ENCODE measurements at places on chromosomes 7 and 10. TPM values are rescaled to one million over a fixed set of nuclear protein-coding genes. Genes with fewer than 3 reads are reported as not detected.
A peak's percentile ranks its signal among the peaks of the same experiment; 100 is the strongest.

DNA sequence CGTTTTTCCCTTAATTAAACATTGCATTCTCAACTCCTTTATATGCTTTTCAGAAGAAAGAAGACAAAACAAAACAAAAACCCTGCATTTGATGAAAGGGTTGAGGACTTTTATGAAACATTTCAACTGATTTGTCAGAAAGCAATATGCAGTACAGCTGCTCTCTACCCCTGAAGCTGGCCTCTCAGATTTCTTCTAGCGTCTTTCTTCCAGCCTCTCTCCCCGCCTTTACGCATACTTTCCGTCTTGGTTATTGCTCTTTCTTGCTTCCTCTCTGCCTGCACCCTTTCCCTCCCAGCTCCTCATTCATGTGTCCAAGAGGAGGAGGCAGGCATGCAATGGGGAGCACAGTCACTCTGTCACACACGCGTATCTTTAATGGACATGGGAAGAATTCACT is 91.0 kb upstream of the COL1A2 start:
- DNase-seq: no peak

GRCh38 chr7:38932509-38933168 is 23.6 kb upstream of the VPS41 start:
- peak; percentile 68 for DNase-seq

- no peak for DNase-seq
Observed at GRCh38 chr10:30432622-30433305, 1.2 kb upstream of the MAP3K8 start.

- no peak for DNase-seq
Observed at GRCh38 chr7:98049034-98049433, 57.6 kb upstream of the LMTK2 start.

DNA sequence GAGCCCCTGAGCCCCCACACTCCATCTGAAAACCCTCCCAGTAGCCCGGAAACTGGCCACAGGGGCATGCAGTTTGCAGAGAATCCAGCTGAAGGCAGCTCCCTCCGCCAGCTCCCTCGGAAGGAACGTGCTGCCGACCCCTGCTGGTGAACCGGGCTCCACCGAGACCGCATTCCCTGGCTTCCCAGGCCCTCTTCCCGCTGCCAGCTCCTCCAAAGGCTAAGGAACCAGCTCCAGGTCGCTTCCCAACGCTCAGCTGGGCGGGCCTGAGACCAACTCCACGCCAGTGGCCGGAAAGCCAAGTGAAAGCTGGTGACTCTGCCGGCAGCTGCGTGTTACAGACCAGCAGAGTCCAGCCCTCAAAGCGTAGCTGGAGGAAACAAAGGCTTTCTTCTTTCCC is 35.8 kb downstream of the GPER1 start:
- DNase-seq: peak; percentile 93

DNA sequence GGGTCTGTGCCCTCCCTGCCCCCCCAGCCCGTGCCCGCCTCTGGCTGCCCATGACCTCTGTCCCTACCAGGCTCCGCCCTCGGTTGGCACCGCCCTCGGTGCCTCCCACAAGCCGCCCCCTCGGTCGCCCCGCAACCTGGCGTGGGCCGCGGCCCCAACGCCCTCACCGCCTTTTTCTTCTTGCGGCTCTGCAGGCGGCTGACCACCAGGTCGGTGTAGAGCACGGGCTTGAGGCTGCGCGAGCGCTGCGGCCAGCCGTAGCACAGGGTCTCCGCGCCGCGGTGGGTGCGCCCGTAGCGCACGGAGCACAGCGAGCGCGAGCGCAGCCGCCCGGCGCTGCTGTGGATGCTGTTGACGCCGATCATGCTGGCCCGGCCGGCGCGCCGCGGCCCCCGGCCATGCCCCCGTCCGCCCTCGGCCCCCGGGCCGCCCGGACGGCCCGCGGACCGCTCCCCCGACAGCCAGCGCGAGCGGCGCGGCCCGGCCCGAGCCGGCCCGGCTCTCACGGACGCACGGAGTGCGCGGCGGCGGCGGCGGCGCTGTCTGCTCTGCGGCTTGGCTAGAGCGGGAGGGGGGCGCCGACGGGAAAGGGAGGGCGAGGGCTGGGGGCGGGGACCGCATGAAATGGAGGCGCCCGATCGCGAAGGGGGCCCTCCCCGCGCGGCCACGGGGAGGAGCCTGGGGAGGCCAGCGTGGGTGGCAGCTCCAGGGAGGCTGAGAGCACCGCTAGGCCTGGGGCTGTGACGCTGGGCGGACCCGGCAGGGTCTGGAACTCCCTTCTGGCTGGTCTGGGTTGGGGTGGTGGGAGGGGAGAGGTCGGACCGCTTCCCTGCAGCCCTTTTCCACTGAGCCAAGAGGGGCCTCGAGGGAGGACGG is 9.6 kb downstream of the PSD start:
- DNase-seq: no peak

Gene LAMB4
- total RNA-seq: 0.23 TPM
